ENCODE measurements at places on chromosomes 7 and 10.

- no peak for DNase-seq
These were observed 546.4 kb upstream of the FZD8 start for GRCh38 chr10:36188461-36188860.

DNA sequence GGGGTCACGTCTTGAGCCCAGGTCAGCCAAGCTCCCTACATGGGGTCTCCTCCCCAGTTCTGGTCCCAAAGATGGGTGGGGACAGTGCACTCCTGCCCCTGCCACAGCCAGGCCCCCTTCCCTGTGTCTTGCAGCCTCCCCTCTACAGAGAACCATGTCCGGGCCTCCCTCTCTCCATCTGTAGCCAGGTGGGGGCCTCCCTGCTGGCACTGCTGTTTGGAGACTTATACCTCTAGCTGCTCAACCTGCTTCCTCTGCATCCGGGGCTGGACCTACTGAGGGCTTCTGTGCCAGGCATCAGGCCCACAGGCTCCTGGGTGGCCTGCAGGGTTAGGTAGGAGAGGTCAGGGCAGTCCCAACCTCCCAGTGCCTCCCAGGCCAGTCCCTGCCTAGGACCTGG lies 7.9 kb downstream of the SH2B2 start:
- no peak for DNase-seq

DNA sequence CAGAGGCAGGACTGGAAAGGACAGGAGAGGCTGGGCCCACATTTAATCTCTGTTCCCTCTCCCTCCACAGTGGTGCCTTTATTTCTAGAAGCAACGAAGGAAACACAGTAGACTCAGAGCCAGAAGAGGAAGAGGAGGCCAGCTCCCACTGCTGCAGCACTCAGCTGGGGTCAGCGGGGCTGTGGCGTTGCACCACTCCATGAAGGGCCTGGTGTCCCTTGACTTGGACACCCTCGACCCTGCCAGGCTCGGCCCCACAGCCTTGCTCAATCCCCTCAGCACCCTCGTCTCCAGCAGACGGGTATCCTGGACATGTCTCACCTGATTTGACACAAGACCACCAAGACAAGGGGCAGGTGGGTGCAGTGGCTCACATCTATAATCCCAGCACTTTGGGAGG lies 38.8 kb downstream of the PRKAG2 start:
- no peak for DNase-seq

- no peak for DNase-seq
These were observed 25.3 kb upstream of the ACSM6 start for GRCh38 chr10:95168694-95169093.

DNA sequence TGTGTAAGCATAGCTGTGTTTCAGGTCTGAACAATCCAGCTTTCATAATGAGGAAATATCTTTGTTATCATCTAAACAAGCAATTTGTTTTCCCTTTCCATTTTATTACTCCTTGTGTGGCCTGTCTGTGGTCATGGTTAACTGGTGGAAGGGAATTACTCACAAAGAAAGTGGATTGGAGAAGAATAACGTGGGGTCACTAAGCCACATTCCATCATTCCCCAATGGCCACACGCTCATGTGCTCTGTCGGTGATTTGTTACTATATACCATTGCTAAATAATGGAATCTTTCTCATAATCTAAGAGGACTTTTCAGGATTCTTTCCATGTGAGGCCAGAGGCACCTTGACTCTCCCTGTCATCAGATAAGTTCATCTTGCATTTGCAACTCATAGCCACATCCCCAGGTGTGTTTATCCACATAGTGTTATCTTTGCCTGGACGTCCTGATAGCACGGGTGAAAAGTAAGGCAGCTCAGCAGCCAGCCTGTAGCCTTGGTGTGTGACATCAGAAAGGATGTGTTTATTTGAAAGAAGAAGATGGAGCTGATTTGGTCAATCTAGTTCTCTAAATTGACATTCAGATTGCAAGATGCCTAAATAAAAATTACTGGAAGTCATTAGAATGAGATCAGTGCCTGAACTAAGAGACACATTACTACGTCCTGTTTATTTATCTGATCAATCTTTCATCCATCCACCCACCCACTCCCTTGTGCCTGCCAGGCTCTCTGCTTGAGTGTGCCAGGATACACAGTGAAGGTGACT lies 128.9 kb downstream of the CELF2 start:
- no peak for DNase-seq

DNA sequence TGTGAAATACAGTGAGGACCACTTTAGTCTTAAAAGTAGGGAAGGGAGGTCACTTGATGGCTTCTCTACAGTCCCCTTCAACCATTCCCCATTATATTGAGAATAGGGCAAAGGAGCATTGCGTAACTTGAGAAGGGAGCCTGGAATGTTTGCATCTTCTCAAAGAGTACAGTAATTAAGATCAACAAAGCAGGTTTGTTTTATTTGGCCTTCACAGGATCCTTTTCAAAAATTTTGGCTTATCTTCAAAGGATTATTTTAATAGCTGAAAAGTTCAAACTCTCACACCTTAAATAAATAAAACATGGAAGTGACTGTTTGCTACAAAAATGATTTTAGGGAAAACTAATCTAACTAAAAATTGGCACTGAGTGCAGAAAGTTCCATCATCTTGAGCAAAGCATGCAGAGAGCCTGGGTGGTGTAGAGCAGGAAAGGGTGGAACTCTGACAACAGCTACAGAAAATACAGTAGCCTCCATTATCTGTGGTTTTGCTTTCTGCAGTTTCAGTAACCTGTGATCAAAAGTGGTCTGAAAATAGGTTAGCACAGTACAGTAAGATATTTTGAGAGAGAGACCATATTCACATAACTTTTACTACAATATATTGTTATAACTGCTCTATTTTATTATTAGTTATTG lies 214.0 kb downstream of the MDFIC start:
- DNase-seq, result no peak

GRCh38 chr7:12630513-12630819 lies 57.0 kb upstream of the ARL4A start:
- no peak for DNase-seq

GRCh38 chr7:51369746-51370145 lies 53.1 kb upstream of the COBL start:
- no peak for DNase-seq

- DNase-seq, result no peak
These were observed 886 bp downstream of the NSUN6 start for GRCh38 chr10:18650404-18650997.

DNA sequence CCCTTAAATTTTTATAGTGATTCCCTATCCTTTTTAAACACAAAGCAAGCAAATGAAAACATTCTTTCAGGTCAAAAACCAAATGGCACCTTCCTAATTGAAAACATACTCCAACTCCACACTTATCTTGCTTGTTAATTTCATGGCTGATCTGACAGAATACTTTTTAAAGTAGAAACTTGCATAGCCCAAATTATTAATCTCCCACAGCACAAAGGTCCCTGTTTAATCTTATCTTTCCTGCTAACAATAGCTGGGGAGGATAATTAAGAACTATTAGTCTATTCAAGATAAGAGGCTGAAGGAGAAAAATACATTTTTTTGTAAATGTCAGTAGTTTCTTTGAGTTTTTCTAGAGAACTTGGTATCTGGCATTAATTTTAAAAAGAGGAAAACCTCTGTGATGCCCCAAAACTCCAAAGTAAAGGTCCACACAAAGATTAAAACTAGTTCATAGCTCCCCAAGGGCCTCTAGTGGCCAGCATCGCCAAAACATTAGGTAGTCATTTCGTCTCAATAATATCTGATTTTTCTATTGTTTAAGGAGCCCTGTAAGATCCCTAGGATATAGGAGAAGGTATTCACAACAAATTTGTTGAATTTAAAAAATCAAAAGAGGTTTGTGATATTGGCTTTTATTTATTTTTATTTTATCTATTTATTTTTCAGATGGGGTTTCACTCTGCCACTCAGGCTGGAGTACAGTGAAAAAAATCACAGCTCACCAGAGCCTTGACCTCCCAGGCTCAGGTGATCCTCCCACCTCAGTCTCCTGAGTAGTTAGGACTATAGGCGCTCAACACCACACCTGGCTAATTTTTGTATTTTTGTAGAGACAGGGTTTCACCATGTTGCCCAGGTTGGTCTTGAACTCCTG lies 14.7 kb downstream of the CDNF start:
- DNase-seq, result no peak

DNA sequence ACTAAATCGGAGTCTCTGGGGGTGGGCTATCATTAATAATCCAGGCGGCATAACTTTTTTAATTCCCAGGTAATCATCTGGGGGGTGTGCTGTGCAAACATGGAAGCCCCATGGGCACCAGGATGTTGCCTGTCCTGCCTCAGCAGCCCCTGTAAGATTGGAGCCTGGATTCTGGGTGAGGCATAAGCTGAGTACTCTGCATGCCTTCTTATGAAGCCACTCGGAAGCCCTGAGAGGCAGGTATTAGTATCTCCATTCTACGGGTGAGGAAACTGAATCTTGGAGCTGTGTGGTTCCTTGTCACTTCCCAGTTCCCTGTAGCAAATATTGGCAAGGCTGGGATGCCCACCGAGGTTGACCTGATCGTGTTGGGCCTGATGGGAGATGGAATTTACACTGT lies 7.4 kb upstream of the OPN4 start:
- no peak for DNase-seq
